ENCODE measurements at places on chromosomes 4 and X.
A peak's percentile ranks its signal among the peaks of the same experiment; 100 is the strongest.

GRCh38 chr4:182862141-182862875, 54.9 kb downstream of the DCTD start:
- no peak for DNase-seq

GRCh38 chr4:166622425-166622977, 611.8 kb downstream of the SPOCK3 start:
- DNase-seq = no peak

GRCh38 chr4:183129675-183130074, 30.6 kb downstream of the WWC2 start:
- no peak for DNase-seq

DNA sequence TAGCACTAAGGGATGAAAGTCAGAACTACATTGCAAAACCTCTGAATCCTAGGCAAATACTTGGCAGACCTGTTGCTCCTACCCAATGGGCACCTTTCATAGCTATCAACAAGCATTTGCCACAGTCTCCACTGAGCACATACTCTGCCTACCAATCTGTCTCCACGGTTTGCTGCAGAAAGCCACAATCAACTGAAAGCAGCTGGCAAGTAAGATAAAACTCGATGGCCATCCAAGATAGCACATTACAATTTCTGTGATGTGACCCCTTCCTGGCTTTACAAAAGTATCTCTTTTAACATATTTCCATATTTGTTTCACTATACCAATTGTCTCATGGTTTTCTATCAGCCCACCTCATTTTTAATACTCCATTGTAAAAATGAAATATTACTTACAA, 1060.5 kb upstream of the INTU start:
- DNase-seq = no peak

GRCh38 chr4:88027611-88028608, 20.5 kb downstream of the PKD2 start:
- peak; percentile 93 for DNase-seq

DNA sequence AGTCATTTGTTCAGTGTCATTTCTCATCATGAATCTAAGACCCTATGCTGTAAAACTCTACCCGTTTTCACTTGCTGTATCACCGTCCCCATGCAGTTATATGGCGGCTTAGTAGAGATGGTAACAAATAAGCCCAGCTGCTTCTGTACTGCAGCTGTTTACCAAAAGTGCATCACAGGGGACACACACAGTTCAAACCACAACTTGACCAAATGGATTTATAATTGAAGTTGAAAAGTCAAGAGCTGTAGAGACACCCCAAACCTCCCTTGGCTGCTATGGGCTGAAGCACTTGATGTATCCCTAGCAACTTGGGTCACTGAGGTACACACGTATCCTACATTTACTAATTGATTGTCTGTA, 219.0 kb upstream of the FGF13 start:
- DNase-seq = no peak

GRCh38 chrX:123989235-123989634, 27.7 kb downstream of the STAG2 start:
- DNase-seq = no peak

- no peak for DNase-seq
Observed at GRCh38 chr4:157776930-157777528, 395.8 kb downstream of the GASK1B start.

GRCh38 chr4:31620476-31620875, 900.3 kb downstream of the PCDH7 start:
- peak; percentile 83 for DNase-seq

DNA sequence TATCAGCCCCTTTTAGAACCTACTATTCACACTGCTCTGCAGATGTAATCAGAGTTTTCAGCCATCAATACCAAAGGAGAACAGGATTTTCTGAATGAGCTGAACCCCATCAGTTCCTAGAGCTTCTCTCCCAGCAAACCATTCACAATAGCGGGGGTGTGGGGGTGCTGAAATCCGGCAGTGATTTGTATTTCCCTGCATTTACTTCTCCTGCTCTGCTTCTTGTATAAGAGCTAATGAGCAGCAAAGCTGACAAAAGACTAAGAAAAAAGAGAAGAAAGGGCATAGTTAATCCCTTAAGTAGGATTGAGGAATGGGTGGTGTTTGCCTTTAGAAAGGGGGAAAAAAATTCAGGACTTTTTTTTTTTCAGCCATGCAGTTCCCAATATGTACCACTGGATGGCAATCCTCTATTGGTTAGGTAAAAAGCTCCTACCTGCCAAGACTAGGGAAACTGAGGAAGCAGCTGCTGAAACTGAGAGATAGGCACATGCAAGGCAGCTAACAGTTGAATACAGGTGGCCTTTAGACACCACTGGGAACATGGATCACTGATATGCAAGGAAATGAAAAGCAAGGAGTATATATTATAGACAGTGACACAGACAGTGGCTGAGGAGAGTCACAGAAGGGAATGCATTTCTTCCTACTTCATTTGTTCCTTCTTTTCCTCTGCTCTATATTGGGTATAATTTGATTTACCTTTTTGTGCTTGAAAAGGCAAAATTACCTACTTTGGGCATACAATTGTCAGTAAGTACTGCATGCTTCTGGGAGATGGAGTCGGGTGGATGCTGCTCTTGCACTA, 217.9 kb downstream of the HS6ST2 start:
- peak; percentile 25 for DNase-seq

DNA sequence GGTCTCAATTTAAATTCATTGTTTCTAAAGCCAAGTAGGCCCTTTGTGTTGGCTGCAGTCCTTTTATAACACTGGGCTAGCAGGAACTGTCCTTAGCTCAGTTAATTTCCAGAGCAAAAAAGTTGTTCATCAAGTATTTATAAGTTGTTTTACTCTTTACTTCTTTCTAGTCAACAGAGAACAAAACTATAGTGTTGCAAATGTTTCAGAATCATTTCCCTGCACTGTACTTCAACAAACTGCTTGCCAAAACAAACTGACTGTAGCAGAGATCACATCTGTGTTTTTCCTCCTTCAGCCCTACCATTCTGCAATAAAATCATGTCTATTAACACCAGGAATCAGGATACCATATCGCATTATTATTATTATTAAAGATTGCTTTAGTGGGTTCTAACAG, 168.5 kb upstream of the SH3RF1 start:
- DNase-seq = peak; percentile 63

DNA sequence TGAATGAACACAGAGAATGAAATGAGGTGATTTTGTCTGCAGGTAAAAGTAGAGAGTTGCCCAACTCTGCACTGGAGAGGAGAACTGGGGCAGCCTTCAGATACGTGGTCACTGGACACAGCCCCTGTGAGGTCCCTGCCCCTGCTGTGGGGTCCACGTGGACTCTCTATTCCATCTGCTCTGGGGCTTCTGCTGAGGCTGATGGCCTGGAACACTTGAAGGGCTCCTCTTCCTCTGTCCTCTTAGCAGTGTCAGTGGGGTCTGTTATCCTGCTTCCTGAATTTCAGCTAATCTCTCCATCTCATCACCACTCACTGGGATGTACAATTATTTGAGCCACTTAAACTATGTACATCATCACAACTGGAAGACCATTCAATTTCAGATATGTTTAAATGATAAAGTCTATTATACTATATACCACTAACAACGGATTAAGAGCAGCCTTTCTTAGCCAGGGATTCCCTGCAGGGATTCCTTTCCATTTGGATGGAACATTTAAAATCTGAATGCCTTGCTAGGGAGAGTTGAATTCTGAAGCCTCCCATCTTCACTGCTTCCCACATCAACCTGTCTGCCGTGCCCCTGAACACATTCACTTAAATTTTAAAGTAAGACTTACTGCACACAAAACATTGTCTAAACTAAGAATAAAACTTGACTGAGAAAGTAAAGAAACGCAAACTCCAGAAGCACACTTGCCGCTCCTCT, 74.0 kb downstream of the CC2D2A start:
- no peak for DNase-seq

GRCh38 chr4:48699475-48699874, 80.6 kb downstream of the FRYL start:
- DNase-seq = peak; percentile 15

DNA sequence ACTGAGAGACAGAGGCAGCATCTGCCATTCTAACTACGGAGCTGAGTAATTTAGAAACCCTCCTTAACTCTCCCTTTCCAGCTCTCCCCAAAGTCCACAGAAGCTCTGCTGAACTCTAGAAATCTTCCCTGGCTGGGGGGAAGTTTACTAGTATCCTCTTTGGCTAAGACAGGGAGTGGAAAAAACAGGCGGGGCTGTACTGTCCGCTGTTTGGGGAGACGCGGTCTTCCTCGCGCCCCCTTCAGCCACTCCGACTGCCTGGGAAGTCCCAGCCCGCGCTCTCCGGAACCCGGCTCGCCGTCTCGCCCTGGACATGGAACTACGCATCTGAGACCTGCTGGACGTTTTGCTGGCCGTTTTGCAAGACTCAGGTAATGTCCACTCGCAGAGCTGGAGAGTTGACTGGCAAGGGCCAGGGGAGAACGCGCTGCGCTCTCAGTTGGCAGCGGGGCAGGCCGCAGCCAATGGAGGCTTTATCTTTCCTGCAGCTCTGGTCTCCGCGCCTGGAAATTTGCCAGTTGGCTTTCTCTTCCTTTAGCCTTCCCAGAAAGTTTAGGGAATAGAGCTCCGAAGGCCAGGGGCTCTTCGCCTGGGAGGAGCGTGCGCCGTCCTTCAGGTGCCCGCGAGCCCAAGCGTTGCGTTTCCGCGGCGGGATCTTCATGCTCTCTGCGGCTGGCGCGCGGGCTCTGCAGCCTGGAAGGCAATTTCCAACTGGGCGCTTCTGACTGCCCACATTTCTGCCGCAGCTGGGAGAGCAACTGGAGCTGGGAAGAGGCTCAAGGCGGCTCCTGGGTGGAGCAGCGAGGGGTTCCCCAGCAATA, 892 bp downstream of the IL1RAPL2 start:
- no peak for DNase-seq

GRCh38 chr4:181418496-181418895, 824.7 kb upstream of the TENM3 start:
- DNase-seq = no peak

DNA sequence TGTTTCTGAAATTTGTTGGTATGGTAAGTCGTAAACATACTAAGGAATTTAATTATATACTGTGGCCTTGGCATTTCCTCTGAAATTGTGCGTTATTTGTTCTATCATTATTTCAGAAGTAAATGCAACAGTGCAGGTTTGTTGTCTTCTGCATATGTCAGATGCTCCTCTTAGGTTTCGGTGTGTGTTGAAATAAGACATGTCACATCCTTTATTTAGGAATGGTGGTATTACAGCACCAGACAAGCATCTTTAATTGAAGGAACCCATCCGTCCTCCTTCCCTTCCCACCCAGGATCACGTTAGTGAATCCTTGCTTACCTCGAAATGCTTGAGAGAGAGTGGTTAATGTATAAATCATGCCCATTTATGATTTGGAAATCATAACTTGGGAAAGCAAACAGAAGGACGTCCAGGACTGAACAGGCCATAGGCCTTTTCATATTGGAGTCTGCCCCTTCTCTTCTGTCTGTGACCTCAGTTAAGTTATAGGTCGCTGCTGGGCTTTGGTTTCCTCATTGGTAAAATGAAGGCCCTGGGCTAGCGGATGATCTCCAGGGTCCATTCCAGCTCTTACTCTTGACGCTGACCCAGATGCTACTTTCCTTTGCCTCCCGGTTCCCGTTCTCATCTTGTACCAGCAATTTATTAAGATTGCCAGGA, 134.1 kb downstream of the KLHL8 start:
- DNase-seq = no peak

- no peak for DNase-seq
Observed at GRCh38 chrX:31323658-31324057, 251.8 kb upstream of the FTHL17 start.

DNA sequence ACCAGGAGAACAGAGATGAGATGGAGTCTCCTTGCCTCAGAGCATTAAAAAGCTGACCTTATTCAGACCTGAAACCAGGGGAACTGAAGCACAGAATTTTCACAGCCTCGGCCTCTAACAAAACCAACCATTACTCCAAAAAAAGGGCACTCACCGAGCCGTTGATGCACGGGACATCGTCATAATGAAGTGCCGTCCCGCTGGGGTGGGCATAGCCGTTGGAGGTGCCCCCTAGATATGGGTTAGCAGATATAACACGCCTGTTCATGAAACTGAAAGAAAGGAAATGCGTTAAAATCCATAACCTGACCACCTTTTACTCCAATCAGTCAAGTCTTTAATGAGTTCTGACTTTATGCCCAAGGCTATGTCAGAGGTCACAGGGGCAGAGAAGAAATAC, 153.6 kb downstream of the AFAP1 start:
- DNase-seq = no peak

- no peak for DNase-seq
Observed at GRCh38 chr4:102871772-102872171, 3.0 kb downstream of the CISD2 start.

GRCh38 chr4:55020131-55020530, 105.3 kb downstream of the KDR start:
- DNase-seq = no peak

DNA sequence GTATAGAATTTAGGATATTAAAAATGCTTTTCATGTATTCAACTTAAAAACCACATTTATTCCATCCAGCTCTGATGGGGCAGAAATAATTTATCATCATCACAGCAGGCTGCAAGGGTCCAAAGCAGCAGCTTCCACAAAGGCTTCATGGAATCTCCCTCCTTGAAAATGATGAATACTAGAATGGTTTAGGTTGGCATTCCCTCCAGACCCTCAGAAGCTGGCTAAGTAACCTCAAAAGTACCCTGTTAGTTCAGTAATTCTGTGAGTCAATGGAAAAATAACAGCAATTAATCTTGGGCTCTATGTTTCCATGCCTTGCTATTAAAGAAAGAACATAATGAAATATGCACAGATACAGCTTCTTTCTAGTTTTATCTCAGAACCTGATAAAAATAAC, 594.9 kb upstream of the DIPK2B start:
- DNase-seq = no peak

- peak; percentile 22 for DNase-seq
Observed at GRCh38 chr4:94959307-94959706, 201.6 kb downstream of the BMPR1B start.

DNA sequence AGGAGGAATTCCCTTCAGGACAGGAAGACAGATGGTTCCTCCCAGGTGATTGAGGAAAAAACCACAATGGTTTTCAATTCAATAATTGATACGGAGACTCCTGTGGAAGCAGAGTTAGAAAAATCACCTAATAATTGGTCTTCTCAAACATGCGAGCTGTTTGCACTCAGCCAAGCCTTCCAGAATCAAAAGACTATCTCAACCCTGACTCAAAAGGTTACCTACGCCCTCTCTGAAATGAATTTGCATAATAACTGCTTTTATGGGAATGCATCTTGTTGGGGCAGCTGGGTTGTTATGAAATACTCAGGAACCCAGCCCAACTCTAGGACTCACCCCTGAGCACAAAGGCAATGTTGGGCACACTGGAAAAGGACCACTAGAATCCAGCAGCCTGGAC, 66.9 kb upstream of the ARSJ start:
- DNase-seq = no peak

DNA sequence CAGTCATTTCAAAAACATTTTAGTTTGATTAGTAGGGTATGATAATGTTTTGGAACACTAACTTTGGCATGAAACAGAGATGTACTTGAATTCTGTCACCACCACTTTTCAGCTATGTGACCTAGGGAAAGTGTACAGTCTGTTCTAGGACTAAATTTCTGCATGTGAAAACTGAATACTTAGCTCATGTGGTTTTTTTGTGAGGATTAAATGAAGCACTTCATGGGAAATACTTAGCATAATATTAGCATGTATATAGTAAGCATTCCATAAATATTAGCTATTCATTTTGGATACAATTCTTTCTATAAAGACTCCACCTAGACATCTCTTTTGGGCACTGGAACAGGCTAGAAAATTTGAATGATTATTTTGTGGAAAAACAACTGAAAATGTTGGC, 1379.4 kb downstream of the RPA4 start:
- DNase-seq = no peak

- no peak for DNase-seq
Observed at GRCh38 chr4:145819853-145820181, 118.8 kb downstream of the ZNF827 start.

- peak; percentile 86 for DNase-seq
Observed at GRCh38 chr4:125105561-125105960, 209.2 kb upstream of the FAT4 start.
